ENCODE measurements at places on chromosomes 6 and 20. TPM values are rescaled to one million over a fixed set of nuclear protein-coding genes. Genes with fewer than 3 reads are reported as not detected.

EGFL8 gene
- 11.2 TPM for total RNA-seq

RNF39 gene
- not detected for total RNA-seq

SLC22A7 gene
- total RNA-seq, result not detected

GINS1 gene
- total RNA-seq, result 22.4 TPM

UBE3D gene
- total RNA-seq, result 5.3 TPM
